Ascending aorta (tissue), 2 donors: ENCODE measurements at places on chromosomes 7 and 10.

DNA sequence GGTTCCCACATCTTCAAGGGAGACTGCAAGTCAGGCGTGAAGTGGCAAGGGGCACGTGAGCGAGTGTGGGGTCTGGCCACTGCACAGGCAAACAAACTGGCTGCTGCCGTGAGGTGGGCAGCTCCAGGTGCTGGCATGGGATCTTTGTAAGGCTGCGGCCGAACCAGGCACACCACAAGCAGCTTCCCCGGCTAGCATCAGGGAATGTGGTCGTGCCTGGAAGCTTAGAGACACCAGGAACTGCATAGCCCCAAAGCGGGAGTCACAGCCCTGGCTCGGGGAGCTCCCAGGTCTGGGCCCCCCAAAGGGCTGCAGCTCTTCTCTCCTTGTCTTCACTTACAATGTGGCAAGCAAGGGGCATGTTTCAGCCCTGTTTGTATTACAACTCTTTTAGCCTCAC is 250.9 kb upstream of the DKK1 start:
- no peak overlapping the region for H3K27ac ChIP-seq
- no peak for DNase-seq
- no peaks in the 10 kb centered on the region for H3K4me1 ChIP-seq
- H3K4me3 ChIP-seq = no peak overlapping the region

DNA sequence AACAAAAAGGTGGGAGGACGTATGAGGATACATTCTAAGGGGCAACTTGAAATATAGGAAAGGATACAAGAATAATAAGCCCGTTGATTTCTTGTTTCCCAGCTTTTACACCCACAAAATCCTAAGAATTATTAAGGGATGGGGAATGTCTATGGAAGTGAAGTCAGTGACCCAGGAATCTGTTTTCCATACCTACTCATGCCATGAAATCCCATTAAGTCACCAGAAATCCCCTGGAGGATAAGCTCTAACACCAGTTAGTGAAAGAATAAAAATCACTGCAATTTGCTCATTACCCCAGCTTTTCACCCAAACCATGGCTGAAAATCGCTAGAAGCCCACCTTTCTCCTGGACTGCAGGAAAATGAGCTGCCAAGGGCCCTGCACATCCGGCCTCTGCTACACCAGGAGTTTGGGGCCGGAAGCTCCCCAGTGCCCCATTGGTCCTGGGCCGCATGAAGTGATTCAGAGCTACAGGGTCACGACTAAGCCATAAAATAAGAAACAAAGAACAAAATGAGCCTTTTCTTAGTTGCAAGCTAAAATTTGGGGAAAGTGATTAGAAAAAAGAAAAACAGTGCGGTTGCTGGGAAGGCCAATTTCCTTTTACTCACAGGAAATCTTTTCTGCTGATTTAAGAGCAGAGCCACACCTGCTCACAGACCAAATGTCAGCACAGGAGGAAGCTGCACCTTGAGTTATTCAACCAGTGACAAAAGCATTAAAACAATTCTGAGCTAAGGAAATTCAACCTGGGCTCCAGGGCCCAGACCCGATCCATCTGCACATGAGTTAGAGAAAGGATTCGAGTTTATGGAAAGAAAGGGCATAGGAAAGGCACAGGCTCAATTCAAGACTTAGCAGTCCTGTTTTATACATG is 40.3 kb downstream of the HIPK2 start:
- H3K36me3 ChIP-seq = no peaks in the 10 kb centered on the region
- DNase-seq = no peak
- no peaks in the 10 kb centered on the region for H3K27me3 ChIP-seq
- H3K27ac ChIP-seq = peak overlapping the region; percentile 82

DNA sequence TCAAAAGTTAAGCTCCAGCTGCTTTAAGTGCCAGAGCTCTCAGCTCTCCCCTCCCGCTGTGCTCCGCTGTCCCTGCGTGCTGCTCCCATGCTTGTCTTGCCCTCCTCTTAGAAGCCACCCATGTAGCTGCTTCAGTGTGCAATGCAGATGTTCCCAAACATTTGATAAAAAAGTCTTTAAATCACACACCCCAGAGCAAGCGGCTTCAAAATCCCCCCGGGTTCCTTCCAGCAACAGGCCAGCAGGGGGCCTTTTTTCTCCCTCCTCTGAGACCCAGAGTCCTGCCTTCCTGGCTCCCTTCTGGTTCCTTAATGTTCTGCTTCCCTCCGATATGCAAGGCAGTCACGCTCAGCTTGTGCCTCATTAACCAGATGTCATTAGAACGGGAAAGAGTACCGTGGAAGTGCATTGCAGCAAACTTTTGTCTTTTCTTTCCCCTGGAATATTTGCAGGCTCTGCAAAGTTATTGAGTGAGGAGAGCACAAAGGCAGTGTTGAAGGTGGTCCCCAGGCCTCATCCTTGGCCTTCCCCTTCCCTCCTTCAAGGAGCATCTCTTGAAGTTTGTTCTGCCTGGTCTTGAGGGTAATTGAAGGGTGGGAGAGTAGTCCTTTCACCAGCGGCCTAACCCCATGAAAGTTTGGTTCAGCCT is 25.5 kb downstream of the LDB3 start:
- peaks cover 7% of the 10 kb centered on the region for H3K4me1 ChIP-seq
- H3K27ac ChIP-seq = no peak overlapping the region
- no peak for DNase-seq
- no peak overlapping the region for H3K4me3 ChIP-seq
- H3K27me3 ChIP-seq = no peaks in the 10 kb centered on the region
- H3K36me3 ChIP-seq = peaks cover 34% of the 10 kb centered on the region

- no peaks in the 10 kb centered on the region for H3K4me1 ChIP-seq
- DNase-seq = no peak
- H3K36me3 ChIP-seq = no peaks in the 10 kb centered on the region
- no peak overlapping the region for H3K27ac ChIP-seq
Measured at GRCh38 chr10:88896372-88896993, 16.4 kb downstream of the STAMBPL1 start.

GRCh38 chr7:3634396-3634795 is 333.3 kb downstream of the SDK1 start:
- no peak for DNase-seq
- H3K36me3 ChIP-seq = no peaks in the 10 kb centered on the region
- H3K4me1 ChIP-seq = peaks cover 3% of the 10 kb centered on the region

GRCh38 chr10:127576740-127577161 is 27.6 kb downstream of the NPS start:
- H3K4me3 ChIP-seq = no peak overlapping the region
- H3K27me3 ChIP-seq = no peaks in the 10 kb centered on the region
- no peaks in the 10 kb centered on the region for H3K36me3 ChIP-seq
- H3K4me1 ChIP-seq = no peaks in the 10 kb centered on the region

GRCh38 chr7:116873619-116874018 is 11.2 kb downstream of the CAPZA2 start:
- no peaks in the 10 kb centered on the region for H3K36me3 ChIP-seq
- H3K4me3 ChIP-seq = no peak overlapping the region
- no peaks in the 10 kb centered on the region for H3K27me3 ChIP-seq
- no peak overlapping the region for H3K27ac ChIP-seq
- no peak for DNase-seq
- peaks cover 4% of the 10 kb centered on the region for H3K4me1 ChIP-seq

DNA sequence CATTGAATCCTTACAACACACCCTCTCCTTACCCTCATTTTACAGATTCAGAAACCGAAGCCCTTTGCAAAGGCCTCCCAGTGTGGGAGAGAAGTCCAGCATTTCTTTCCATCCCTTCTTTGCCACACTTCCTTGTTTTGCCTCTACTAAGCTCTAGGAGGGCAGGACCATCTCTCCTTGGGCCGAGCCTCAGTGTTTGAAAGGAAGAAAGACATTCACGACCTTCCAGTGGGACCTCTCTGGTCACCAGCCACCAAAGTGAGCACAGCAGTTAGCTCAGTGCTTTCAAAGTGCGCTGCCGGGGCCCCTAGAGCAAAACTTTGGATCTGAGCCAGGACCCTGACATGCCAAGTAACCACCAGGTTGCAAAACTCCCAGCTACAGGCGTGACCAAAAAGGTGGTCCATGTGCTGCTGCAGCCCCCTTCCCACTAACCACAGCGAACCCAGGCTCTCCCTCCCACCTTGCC is 12.4 kb downstream of the CTBP2 start:
- H3K36me3 ChIP-seq = peaks cover 3% of the 10 kb centered on the region
- H3K4me1 ChIP-seq = peaks cover 80% of the 10 kb centered on the region
- no peaks in the 10 kb centered on the region for H3K27me3 ChIP-seq
- no peak overlapping the region for H3K4me3 ChIP-seq

DNA sequence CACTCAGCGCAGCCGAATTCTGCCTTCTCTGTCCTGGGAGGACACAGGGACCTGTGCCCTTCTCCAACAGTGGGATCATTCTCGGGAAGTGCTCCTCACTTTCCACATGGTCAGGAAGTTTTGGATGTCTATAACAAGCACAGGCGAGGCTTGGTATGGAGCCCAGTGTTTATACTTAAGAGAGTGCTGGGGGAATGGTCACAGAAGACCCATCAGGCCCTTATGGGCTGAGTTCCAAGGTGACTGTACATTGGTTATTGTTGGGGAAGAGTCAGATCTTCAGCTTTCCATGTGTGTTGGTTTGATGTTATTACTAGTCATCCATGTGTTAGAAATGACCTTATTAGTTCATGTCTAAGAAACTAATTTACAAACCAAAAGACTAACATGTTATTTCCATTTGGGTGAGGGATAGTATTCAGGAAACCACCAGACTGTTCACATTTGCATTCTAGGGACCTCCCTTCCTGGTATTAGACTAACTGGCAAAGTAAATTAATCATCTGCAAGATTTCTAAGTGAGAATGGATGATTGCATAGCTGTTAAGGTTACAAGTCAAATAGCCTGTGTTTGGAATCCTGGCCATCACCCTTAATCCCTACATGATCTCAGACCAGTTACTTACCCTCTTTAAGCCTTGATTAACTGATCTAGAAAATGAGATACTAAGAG is 834.2 kb downstream of the LRMDA start:
- no peak overlapping the region for H3K4me3 ChIP-seq
- no peaks in the 10 kb centered on the region for H3K4me1 ChIP-seq
- H3K36me3 ChIP-seq = no peaks in the 10 kb centered on the region
- DNase-seq = no peak

DNA sequence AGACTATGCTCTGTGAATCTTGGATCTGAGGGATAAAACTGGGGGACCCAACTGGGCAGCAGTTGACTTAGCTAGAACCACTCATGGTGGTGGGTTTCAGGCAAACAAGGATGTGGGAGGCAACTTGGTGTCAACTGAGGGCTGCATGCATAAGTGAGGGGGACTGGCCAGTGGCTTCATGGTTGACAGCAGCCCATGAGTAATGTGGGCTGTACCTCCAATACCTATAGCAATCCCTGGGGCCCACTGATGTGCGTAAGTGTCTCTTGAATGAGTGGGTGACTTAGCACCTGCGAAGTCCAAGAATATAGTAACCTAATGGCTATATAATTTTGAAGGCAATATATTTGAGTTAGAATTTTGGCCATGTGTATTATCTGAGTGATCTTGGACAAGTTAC is 13.7 kb upstream of the MAP3K8 start:
- H3K36me3 ChIP-seq = no peaks in the 10 kb centered on the region
- H3K4me3 ChIP-seq = no peak overlapping the region
- DNase-seq = no peak
- no peaks in the 10 kb centered on the region for H3K27me3 ChIP-seq

DNA sequence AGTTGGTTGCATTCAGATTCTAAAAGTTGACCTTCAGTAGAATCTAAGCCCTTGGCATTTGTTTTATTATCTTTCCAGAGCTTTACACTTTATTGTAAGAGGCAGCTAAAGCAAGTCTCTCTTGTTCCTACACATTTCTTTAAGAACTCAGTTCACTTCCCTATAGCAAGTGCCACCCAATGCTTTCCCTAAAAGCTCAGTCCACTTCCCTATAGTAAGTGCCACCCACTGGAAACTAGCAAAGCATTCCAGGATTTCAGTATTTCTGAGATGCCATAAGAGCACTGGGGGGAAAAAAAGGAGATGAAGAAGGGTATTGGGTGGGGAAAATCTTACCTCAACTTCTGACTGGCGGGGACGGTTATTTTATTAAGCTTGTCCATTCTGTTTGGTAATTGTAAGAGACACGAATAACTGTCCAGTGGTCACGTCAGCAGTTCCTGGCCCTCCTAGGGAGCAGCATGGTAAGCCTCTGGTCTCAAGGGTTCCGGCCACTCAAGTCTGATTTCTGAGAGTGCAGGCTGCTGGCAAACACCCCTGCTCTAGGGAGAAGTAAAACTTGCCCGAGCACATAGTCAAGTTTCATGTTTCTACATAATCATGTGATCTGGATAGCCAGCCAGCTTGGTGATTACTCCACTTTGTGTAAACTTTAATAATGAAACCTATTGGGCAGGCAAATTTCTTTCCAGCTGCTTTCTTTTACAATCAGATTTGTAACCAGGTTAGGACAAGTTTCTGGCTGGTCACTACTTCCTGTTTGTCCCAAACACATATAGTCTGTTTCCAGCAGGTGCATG is at the start of gene BLNK:
TSS of gene BLNK (minus strand) at position 554 of the 800 bp plus-strand sequence. CDS start at position 383, 171 bp downstream.
- H3K36me3 ChIP-seq = no peaks in the 10 kb centered on the region
- H3K4me3 ChIP-seq = peak within 1 kb of the TSS; percentile 2
- H3K4me1 ChIP-seq = peaks cover 25% of the 10 kb centered on the region
- no peaks in the 10 kb centered on the region for H3K27me3 ChIP-seq
- H3K27ac ChIP-seq = peak within 1 kb of the TSS; percentile 60

- H3K36me3 ChIP-seq = no peaks in the 10 kb centered on the region
- no peak for DNase-seq
- no peaks in the 10 kb centered on the region for H3K27me3 ChIP-seq
- H3K27ac ChIP-seq = no peak overlapping the region
- H3K4me1 ChIP-seq = no peaks in the 10 kb centered on the region
Measured at GRCh38 chr10:21692916-21693315, 158.9 kb downstream of the MLLT10 start.

- H3K27me3 ChIP-seq = no peaks in the 10 kb centered on the region
- H3K4me1 ChIP-seq = peaks cover 3% of the 10 kb centered on the region
- no peaks in the 10 kb centered on the region for H3K36me3 ChIP-seq
- no peak overlapping the region for H3K27ac ChIP-seq
Measured at GRCh38 chr7:92282221-92282814, 36.5 kb downstream of the ANKIB1 start.
